ENCODE measurements at places on chromosomes 11 and 22.

DNA sequence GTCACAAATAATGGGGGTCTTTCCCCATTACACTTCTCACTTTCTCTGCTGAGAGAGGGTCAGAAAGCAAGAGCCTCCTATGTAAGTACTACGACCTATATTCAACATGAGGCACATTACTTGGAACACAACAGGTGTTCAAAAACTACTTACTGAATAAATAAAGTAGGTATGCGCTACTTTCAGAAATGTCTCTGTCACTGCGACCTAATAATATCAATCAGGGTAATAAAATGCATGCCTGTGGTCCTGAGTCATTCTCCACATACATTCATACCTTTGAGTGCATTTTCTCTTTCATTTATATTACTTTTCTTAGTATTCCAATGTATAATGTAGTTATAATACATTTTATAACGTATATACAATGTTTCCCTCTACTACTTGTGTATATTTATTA, 838.9 kb downstream of the DLG2 start:
- no peak overlapping the region for H3K27ac ChIP-seq
- H3K4me1 ChIP-seq, result no peaks in the 10 kb centered on the region
- DNase-seq, result no peak
- no peaks in the 10 kb centered on the region for H3K27me3 ChIP-seq
- no peaks in the 10 kb centered on the region for H3K36me3 ChIP-seq

DNA sequence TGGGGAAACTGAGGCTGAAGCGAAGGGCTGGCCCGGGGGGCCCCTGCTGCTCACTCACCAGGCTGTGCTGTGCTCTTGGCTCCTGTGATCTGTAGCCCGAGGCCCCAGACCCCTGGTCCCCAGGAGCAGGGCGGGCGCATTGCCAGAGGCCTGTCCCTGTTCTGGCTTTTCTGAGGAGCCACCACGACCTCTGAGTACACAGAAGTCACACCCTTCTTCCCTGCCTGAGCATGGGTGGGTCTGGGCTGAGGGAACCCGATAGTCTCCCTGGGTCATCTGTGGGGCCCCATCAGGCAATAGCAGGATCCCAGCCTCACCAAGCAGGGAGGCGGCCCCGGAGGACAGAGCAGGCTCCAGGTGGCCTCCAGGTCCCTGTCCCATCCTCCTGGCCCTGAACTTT, 5.1 kb downstream of the CASTOR1 start:
- H3K27ac ChIP-seq, result no peak overlapping the region
- H3K36me3 ChIP-seq, result peaks cover 3% of the 10 kb centered on the region
- no peak for DNase-seq
- H3K4me1 ChIP-seq, result peaks cover 48% of the 10 kb centered on the region
- no peaks in the 10 kb centered on the region for H3K27me3 ChIP-seq

- peaks cover 2% of the 10 kb centered on the region for H3K36me3 ChIP-seq
- peaks cover 2% of the 10 kb centered on the region for H3K27me3 ChIP-seq
- H3K4me3 ChIP-seq, result no peak overlapping the region
These were observed 68.6 kb downstream of the RAB38 start for GRCh38 chr11:88106666-88107065.

DNA sequence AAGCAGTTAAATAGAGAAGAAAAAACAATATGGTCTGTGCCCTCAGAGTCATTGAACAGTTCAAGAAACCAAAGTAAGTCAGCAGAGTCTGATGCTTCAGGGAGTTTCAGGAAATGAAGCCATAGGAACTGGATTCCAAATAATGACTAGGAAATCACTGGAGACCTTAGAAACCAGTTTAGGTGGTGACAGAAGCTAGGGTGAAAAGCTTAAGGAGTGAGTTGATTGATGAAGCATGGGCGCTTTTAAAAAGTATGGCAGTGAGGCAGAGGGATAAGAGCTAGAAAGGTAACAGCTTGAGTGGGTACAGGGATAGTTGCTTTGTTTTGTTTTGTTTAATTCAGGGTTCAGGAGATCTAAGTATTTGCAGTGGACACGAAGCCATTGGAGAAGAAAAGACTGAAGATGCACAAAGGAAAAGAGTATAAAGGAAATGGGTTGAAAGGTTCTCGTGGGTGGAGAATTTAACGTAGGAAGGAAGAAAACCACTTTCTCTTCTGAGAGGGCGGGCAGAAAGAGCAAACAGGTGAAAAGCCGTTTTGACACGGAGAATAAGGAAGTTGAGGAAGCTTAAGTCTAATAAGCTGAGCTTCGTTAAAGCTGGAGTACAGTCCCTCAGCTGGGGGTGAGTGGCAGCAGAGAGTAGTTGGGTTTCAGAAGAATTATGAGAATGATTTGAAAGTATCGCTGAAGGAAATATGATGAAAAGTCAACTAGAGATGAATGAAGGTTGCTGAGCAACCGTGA, 14.8 kb downstream of the SGSM3 start:
- H3K27me3 ChIP-seq, result no peaks in the 10 kb centered on the region
- peak; percentile 90 for DNase-seq

GRCh38 chr11:6734616-6735015, 37.2 kb downstream of the OR2AG2 start:
- no peak overlapping the region for H3K27ac ChIP-seq
- H3K4me1 ChIP-seq, result peaks cover 16% of the 10 kb centered on the region
- no peaks in the 10 kb centered on the region for H3K27me3 ChIP-seq
- DNase-seq, result no peak
- peaks cover 13% of the 10 kb centered on the region for H3K36me3 ChIP-seq
- H3K4me3 ChIP-seq, result no peak overlapping the region

GRCh38 chr11:129143335-129143734, 48.8 kb downstream of the ARHGAP32 start:
- H3K27ac ChIP-seq, result no peak overlapping the region
- H3K36me3 ChIP-seq, result no peaks in the 10 kb centered on the region
- no peak overlapping the region for H3K4me3 ChIP-seq
- no peak for DNase-seq
- H3K27me3 ChIP-seq, result no peaks in the 10 kb centered on the region

GRCh38 chr11:30314625-30315024, 8.3 kb upstream of the ARL14EP start:
- H3K36me3 ChIP-seq, result no peaks in the 10 kb centered on the region
- no peak overlapping the region for H3K4me3 ChIP-seq
- H3K4me1 ChIP-seq, result no peaks in the 10 kb centered on the region
- H3K27me3 ChIP-seq, result no peaks in the 10 kb centered on the region
- peak; percentile 25 for DNase-seq
- H3K27ac ChIP-seq, result no peak overlapping the region

DNA sequence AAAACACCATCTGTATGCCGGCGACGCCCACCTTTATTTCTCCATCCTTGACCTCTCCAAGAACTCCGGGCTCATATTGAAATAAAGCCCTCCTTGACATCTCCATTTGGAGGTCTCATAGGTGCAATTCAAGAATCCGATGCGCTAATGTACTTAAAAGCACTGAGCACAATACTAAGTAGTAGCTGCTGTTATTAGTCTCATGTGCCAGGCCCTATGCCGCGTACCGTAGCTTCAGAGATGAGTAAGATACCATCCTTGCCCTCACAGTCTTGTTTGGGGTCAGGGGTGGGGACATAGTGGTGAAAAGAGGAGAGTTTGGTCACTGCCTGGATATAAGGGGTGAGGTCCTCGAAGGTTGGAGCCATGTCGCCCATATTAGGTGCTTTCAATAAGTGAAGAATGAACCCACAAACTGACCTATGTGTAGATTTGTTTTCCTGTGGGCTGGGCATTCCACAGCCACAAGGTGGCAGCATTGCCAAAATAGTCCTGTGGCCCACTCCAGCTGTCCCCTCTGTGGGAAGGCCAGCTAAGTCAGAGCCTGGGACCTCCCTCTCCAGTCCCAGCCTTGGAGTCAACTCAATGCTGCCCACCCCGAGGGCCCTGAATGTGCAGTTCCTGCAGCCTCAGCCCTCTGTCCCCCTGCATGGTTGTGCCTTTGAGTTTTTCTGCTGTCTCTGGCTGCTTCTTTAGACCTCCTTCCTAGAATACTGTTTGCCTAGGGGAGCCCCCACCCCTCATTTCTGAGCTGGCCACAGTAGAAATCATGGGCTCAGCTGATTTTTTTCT, 6.5 kb downstream of the DCPS start:
- H3K36me3 ChIP-seq, result peaks cover 6% of the 10 kb centered on the region
- no peaks in the 10 kb centered on the region for H3K27me3 ChIP-seq
- no peak overlapping the region for H3K27ac ChIP-seq

GRCh38 chr22:35510481-35510934, 30.1 kb upstream of the RASD2 start:
- no peaks in the 10 kb centered on the region for H3K36me3 ChIP-seq
- no peak overlapping the region for H3K27ac ChIP-seq
- no peaks in the 10 kb centered on the region for H3K4me1 ChIP-seq

GRCh38 chr22:25709758-25710157, 32.2 kb upstream of the MYO18B start:
- no peak overlapping the region for H3K4me3 ChIP-seq
- no peaks in the 10 kb centered on the region for H3K4me1 ChIP-seq
- H3K36me3 ChIP-seq, result peaks cover 39% of the 10 kb centered on the region

DNA sequence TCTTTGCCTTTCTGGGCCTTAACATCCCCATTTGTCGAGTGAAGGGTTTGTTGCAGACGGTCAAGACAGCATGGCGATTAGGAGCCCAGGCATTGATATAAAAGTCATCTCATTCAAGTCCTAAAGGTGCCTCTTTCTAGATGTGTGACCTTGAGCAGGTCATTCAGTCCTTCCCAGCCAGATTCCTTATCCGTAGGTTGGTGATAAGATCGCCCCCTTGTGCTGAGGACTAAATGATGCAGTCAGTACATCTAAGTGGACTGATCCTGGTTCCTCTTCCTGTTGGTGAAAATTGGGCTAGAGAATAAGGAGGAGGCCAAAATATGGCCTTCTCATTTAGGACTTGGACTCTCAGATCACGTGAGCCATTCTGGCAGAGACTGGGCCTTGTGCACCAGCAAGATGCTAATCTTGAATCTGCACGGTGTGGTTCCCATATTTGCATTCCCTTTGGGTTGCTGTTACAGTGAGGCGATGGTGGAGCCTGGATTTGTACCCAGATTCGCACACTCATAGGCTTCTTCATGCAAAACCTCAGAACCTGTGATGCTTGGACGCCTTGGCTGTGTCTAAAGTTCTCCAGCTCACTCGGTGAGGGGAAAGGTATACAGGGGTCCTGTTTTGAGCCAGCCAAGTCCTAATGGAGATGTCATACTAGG, 156.8 kb downstream of the MYO18B start:
- peaks cover 17% of the 10 kb centered on the region for H3K27me3 ChIP-seq
- H3K4me1 ChIP-seq, result no peaks in the 10 kb centered on the region
- H3K4me3 ChIP-seq, result no peak overlapping the region

GRCh38 chr22:22555596-22555995, 3.5 kb downstream of the PRAME start:
- H3K27ac ChIP-seq, result no peak overlapping the region
- DNase-seq, result no peak
- no peaks in the 10 kb centered on the region for H3K27me3 ChIP-seq
- H3K36me3 ChIP-seq, result no peaks in the 10 kb centered on the region

- H3K4me3 ChIP-seq, result no peak overlapping the region
- no peaks in the 10 kb centered on the region for H3K27me3 ChIP-seq
- DNase-seq, result peak; percentile 0
- H3K36me3 ChIP-seq, result no peaks in the 10 kb centered on the region
These were observed 81.9 kb upstream of the PGR start for GRCh38 chr11:101211407-101211975.

- H3K4me1 ChIP-seq, result peaks cover 34% of the 10 kb centered on the region
- H3K27me3 ChIP-seq, result no peaks in the 10 kb centered on the region
- H3K27ac ChIP-seq, result no peak overlapping the region
- no peak overlapping the region for H3K4me3 ChIP-seq
These were observed 83.2 kb upstream of the CLDN5 start for GRCh38 chr22:19607192-19608002.

DNA sequence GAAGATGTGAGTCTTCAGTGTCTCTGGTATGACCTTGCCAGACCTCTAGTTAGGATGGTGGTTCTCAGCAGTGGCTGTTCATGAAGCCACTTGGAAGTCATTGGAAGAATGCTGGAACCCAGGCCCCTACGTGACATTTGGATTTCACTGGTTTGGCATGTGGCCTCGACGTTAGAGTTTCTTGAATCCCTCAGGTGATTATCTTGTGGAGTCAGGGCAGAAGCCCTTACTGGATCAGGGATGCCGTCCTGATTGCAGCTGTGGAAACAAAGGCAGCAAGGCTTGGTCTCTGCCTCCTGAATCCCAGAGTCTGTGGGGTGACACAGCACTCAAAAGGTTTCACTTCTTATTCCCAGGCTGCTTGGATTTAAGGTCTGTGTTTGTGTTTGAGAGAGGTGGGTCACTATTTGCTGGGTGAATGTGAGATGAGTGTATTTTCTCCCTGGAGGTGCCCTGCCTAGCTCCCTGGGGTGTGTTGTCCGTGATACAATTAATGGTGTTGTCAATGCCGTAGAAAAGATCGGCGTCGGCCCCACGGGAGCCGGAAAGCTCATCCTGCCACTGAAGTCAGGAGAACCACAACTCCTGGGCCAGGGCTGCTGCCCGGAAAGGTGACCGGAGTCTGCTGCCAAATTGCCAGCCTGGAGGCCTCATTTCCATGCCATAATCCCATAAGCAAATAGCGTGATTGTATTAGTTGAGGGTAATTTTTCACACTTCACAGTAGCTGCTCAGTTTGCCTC, 939.0 kb downstream of the BRD1 start:
- no peaks in the 10 kb centered on the region for H3K4me1 ChIP-seq
- no peak overlapping the region for H3K4me3 ChIP-seq
- H3K36me3 ChIP-seq, result no peaks in the 10 kb centered on the region
- H3K27me3 ChIP-seq, result peaks cover 5% of the 10 kb centered on the region

DNA sequence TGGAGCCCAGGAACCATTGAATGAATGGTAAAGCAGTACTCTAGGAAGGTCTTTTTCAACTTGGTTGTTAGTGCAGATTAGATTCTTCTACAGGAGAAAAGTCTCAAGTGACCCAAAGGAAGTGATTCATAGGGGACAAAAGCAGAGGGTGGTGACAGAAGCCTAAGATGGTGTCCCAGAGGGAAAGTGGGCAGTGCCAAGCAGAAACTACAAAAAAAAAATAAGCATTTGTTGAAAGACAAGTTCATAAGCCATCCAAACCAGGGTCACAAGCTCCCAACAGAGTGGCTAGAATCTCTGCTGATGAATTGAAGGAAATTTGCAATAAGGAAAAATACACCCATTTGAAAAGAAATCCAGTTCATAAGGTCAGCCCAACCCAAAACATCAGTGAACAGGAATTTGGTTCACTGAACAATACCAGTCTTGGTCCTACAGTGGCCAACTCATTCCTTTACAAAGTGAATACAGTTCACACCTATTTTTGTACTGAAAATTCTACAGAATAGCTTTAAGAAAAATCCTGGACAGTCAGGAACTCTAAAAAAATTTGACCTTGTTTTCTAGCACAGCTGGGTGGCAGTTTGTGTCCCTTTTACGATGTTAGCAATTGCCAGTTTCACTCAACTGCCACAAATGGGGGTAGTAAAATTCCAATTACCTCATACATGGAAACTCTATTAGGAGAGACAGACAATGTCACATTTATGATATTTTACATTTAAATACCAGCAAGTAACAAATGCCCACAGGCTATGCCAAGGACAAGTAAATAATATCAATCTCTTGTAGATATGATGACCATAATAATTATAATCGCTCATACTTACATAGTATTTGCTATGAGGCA, 21.6 kb upstream of the NUP160 start:
- H3K27me3 ChIP-seq, result no peaks in the 10 kb centered on the region
- no peak overlapping the region for H3K4me3 ChIP-seq
- peaks cover 5% of the 10 kb centered on the region for H3K4me1 ChIP-seq
- H3K36me3 ChIP-seq, result no peaks in the 10 kb centered on the region
- no peak overlapping the region for H3K27ac ChIP-seq

Measured in common myeloid progenitor, CD34-positive (primary cell).